IMR-90 (cell line): ENCODE measurements at places on chromosomes 5 and 9. TPM values are rescaled to one million over a fixed set of nuclear protein-coding genes. Genes with fewer than 3 reads are reported as not detected.

Gene IL9
- total RNA-seq = not detected in 2 replicates

DNA sequence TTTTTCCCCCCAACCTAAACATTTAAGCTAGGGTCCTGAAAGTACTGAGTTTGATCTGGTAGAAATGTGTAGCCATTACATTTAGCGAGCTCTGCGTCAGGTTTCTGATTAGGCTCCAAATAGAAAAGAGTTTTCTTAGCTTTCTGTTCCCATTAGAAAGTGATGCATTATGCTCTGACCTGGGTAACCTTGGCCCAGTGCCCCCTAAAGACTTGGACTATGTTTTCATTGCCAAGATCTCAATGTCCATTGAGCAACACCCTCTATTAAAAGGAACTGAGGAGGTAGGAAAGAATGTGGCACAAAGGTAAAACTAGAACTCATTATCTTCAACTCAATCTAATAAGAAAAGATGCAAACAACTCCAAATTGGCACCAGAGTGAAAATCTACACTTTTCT, 358.9 kb upstream of the PCSK5 start:
- DNase-seq = no peak

Gene AGXT2
- total RNA-seq = not detected in 2 replicates

- no peak for DNase-seq
Observed at GRCh38 chr5:80140496-80140895, 105.3 kb downstream of the THBS4 start.

- no peak for DNase-seq
Observed at GRCh38 chr5:170611449-170612090, 107.8 kb downstream of the KCNIP1 start.

GRCh38 chr5:136020383-136021015, 8.3 kb upstream of the TGFBI start:
- peak; percentile 99 for DNase-seq

DNA sequence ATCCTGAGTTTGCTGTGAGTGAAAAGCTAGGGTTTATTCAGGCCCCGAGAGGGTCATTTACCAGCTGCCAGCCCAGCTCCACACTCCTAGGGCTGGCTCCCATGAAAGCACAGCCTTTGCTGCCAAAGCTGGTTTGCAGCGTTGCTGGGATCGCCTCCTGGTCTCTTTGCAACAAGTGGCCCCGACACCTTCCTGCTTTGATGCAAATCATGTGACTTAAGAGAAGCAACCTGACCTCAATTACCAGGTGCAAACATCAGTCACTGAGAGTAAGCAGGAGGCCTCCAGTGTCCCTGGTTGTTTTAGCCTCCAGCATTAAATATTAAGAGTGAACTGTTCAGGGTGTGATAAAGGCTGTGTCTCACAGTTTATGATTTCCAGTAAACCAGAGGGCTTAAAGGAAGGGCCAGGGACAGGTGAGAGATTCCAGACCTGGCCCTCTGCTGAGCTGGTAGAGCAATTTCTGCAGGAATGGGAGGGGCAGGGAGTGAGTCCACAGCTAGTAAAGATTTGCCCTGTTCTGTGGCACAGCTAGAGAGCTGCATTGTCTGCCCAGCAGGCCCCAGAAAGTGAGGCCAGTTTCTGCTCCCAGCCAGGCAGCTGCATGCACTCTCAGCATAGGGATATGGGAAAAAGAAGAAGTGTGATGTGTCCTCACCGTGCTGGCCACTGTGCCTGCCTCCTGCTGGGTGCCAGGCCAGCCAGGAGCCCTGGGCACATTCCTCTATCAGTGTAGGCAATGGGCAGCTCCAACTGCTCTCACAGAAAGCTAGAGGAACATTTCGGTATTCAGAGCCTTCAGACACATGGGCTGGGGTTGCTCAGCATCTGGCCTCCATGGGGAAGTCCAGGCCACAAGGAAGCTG, 58.0 kb downstream of the SLC22A5 start:
- DNase-seq = no peak

DNA sequence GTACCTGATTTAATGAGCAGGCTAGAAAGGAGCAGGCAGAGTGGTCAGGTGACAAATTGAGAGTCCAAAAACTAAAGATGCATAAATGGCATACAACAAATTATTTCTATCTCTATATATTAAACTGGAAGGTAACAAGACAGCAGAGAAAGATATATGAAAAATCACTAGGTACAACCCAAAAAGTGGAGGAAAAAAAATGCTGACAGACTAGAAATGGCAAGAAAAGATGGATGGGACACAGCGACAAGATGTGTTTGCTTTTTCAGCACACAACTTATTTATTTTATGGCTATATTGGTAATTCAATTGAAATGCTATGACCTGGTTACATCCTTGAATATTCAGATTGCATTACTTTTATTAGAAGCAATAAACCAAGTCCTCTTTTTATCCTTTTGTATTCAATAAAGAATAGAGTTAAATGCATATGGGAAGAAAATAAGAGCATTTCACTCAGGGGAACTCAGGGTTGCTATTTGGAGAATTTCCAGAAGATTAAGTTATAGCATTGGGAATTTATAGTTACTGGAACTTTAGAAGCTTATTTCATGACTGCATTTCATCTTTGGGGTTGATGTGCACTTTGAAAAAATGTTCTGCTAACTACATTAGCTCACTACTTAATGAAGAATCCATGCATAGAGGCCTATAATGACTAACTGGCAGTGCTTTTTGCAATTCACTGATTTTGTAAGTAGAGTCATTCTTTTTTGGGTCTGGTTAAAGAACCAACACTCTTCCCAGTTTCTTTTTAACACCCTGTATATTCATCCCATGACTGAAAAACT, 566.6 kb upstream of the TUSC1 start:
- peak; percentile 20 for DNase-seq

DNA sequence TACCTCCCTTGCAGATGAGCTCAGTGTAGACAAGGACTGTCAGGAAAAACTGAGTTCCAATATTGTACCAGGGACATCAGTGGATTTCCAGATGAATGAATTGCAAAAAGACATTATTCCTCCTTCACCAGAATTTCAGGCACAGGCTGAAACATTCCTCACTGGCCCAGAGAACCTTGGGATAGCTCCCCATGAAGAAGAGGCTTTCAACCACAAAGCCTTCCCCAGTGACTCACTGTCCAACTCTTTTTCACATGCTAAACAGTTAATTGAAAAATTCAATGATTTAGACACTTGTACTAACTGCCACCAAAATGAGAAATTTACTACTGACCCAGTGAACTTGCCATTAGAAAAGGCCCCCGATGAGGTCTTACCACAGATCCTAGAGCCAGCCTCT, 144.5 kb downstream of the UNC13B start:
- DNase-seq = peak; percentile 45

Gene TUT7
- 33.3 and 58.3 TPM in 2 replicates for total RNA-seq

Gene ADRB2
- 3.4 and 4.4 TPM in 2 replicates for total RNA-seq
